ENCODE measurements at places on chromosomes 16 and 17.

- DNase-seq, result no peak
Observed at GRCh38 chr16:80852261-80852872, 48.0 kb upstream of the CDYL2 start.

DNA sequence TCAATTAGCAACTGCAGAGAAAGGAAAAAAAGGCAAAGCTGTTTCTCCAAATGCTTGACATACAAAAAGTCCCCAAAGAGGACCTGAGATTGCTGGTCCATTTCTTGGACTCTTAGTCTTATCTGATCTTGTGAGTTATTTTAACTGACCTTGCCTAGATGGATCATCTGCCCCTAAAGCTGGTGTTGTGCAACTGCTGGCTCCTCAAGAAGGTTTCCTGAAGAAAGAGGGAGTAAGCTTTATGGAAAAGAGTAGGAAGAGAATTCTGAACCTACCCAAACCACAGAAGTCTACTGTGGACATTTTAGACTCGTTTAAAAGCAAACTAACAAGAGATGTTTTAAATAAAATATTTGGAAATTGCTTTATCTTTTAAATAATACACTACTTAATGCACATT is 140.0 kb upstream of the HS3ST3A1 start:
- no peak for DNase-seq

- DNase-seq, result no peak
Observed at GRCh38 chr16:23306199-23307100, 4.3 kb downstream of the SCNN1B start.

- DNase-seq, result no peak
Observed at GRCh38 chr17:79788455-79788854, 8.4 kb downstream of the CBX8 start.

- no peak for DNase-seq
Observed at GRCh38 chr17:11372692-11373091, 131.7 kb downstream of the SHISA6 start.

GRCh38 chr17:48930435-48930873 is 14.2 kb downstream of the SNF8 start:
- no peak for DNase-seq

GRCh38 chr17:38877130-38877851 is 7.4 kb downstream of the LASP1 start:
- no peak for DNase-seq

GRCh38 chr16:1447965-1448364 is 3.6 kb upstream of the CCDC154 start:
- DNase-seq, result no peak

- no peak for DNase-seq
Observed at GRCh38 chr16:72961863-72962262, 86.1 kb downstream of the ZFHX3 start.

DNA sequence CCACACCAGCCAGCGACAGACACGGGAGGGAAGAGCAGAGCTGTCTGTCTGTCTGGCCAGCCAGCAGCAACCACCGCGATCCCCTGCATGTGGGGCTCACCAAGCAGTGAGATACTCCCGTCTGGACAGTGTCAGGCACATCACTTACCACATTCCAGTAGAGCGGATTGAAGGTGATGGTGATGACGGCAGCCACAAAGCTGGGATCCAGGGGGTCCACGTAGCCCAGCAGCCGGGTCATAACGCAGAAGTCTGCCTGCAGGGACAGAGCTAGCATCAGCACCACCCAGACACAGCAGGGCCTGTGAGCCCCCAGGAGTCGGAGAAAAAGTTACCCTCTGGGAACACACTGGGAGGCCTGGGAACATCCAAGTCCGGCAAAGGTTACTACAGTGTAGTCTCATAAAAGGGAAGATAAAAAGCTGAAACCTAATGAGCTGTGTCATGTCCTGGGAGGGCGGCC is 14.7 kb downstream of the PEMT start:
- DNase-seq, result no peak

DNA sequence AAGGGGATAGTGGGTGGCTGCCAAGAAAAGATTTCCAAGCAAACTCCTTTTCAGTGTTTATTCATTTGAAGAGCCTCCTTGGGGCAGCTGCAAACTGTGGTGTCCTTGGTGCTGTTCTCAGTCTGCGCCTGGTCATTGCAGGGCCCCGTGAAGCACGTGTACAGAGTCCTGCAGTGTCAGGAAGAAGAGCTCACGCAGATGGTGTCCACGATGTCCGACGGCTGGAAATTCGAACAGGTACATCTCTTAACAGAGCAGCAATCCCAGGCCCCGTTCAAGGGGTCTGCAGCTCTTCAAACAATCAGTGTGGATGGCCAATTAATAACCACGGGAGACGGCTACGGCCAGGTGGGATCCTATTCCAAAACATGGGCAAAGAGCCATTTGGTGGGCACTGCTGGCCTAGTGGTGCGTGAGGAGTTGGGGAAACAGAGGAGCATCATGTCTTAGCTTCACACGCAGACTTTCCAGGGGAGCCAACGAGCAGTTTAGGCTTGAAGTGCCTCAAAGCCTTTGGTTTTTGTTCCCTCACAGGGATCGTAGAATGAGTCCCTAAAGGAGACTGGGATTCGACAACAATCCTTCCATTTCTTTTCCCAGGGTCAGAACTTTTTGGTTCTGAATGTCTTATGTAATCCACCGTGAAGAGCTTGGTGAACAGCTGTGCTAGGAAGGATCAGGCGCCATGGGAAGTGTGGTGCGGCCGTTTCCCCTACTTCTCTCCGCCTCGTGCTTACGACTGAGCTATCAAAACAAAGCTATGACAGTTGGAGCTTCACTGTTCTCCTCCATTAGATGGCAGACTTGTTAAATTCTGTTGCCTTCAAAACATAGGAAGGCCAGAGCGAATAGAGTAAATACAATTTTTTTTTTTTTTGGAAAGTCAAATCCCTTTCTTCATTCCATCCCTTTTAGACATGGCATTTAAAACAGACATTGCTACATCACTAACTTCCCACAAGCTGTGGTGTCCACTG is 12.6 kb downstream of the KCTD2 start:
- no peak for DNase-seq

DNA sequence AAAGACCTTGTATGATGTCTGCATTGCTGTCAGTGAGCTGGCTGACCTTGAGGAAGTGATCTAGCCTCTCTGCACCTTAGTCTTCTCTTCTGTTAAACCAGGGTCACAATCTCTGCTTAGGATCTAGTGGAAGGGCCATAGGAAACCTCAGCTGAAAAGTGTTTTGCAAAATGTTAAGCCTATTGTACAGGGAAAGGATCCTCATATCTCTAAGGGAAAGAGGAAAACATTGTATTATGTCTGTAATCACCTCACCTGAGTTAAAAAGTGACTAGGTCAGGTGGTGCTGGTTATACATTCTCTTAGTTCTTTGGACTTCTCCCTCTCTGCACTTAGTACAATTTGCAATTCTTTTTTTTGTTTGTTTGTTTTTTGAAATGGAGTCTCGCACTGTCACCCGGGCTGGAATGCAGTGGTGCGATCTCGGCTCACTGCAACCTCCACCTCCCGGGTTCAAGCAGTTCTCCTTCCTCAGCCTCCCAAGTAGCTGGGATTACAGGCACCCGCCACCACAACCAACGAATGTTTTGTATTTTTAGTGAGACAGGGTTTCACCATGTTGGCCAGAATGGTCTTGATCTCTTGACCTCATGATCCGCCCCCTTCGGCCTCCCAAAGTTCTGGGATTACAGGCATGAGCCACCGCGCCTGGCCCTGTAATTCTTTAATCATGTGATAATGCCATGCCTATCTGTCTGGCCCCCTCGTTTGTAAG is 2.0 kb upstream of the SEPHS2 start:
- peak; percentile 65 for DNase-seq

DNA sequence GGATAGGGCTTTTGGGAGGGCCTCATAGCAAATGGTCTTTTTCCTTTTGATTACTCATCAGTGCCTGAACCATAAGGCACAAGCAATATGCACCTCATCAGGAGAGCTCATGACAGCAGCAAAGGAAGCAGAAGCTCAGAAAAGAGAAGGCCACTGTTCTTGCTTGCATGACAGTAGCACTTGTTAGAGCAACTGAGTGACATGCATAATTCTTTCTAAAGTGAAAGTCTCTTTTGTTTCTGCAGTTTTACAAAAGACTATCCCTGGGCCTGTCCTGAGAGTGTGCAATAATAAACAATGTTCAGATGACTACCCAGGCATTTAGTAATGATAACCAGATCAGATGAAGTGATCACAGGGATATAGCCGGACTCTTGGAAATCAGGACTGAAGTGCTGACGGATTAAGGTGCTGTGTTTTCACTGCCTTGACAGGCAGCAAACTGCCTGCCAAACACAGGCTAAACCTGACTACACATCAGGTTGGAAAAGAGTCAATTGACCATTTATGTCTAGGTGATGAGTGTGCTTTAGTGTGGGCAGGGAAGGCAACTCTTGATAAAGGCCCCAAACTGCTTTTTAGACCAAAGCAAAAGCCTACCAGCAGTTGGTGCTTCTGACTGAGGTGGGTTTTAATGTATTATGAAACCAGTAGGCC is 1860.3 kb downstream of the TP53TG3F start:
- no peak for DNase-seq

DNA sequence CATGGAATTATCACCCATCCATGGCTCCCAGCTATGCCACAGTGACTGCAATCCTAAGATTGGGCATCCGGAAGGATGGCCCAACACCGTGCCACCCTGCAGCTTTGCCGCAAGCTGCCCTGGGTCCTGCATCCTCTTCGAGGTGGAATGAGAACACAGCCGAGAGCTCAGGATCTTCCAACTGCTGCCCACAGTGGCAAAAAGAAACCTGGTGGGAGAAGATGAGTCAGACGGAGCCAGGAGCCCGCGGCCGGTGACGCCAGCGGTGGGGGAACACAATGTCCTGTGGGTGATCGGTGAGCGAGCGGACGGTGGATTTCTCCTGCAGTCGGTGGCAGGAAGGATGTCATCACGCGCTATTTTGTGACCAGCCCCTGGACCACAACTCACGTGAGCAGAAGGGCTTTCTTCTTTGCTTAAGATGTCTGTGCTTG is 20.1 kb downstream of the CD7 start:
- no peak for DNase-seq

- DNase-seq, result no peak
Observed at GRCh38 chr17:46922487-46922803, 515 bp upstream of the GOSR2 start.

DNA sequence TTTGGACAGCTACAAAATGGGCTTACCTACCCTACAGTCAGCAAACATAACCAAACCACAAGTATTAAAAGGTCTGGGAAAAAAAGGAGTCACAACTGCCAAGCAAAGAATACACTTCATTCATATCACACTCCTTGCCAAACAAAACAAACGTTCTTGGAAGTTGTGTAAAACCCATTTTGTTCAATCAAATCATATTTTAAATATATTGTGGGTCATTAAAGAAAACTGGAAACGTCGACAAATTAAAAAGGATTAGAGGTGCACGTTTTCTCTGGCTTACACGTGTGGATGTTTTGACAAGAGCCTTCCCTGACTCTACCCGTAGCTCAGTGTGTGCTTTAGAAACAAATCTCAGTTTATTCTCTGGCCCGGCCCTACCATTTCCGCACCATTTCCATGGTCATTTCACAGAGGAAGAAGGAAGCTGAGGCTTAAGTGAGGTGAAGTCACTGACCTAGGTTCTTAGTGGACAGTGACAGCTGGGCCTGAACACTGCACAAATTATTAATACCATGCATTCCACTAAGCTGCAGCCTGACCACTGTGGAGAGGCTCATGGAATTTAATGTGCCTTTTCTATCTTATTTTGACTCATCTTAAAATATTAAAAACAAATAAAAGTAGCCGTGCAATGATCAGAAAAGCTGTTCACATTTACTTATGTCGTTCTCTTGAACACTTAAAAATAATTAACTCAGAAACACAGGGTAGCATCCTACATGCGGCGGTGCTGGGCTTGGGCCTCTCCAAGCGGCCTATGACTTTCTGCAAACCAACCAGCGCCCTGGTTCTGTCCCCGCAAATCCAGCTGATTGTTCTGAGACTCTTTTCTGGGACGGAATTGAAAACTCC is 968 bp downstream of the CEP112 start:
- DNase-seq, result peak; percentile 8
